ENCODE measurements at places on chromosomes 3 and 15.

DNA sequence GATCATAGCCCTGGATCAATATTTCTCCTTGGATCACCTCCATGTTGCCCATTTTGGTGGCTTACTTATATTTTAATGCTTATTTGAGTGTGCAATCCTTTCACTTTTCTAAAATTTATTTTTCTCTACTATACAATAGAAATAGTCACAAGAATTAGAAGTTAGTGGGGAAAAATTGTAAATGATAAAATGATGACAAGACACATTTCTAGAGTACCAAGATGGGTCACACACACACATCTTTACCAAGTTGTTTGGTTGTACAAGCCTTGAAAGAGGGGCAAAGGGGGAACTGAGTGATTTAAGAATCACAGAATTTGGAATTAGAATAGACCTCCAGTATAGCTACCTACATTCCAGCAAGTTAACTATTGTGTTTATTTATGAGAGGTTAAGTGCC is 545.8 kb downstream of the RBMS3 start:
- DNase-seq, result no peak

GRCh38 chr3:166810741-166811445 is 569.2 kb downstream of the ZBBX start:
- no peak for DNase-seq

GRCh38 chr3:19455546-19455945 is 307.2 kb downstream of the KCNH8 start:
- DNase-seq, result no peak

DNA sequence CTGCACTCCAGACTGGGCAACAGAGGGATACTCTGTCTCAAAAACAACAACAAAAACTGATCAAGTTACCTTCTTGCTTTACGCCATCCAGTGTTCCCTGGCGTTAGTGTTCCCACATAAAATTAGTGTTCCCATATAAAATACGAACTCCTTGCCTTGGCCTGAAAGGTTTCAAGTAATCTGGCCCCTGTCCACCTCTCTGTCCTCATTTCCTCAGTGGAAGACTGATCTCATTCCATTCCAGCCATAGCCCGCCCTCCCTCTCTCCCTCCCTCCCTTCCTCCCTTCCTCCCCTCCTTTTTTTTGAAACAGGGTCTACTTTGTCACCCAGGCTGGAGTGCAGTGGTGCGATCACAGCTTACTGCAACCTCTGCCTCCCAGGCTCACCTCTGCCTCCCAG is 2.8 kb upstream of the CAND2 start:
- DNase-seq, result no peak

- no peak for DNase-seq
These were observed 453.1 kb downstream of the IL5RA start for GRCh38 chr3:2656806-2657777.

DNA sequence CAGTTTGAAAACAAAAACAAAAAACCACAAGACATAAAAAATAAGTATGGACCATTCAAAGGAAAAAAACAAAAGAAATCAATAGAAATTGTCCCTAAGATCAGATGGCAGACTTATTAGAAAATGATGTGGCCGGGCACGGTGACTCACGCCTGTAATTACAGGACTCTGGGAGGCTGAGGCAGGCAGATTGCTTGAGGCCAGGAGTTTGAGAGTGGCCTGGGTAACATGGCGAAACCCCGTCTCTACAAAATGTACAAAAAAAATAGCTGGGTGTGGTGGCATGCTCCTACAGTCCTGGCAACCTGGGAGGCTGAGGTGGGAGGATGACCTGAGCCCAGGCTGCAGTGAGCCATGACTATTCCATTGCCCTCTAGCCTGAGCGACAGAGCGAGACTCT is 16.6 kb downstream of the SPCS1 start:
- no peak for DNase-seq

DNA sequence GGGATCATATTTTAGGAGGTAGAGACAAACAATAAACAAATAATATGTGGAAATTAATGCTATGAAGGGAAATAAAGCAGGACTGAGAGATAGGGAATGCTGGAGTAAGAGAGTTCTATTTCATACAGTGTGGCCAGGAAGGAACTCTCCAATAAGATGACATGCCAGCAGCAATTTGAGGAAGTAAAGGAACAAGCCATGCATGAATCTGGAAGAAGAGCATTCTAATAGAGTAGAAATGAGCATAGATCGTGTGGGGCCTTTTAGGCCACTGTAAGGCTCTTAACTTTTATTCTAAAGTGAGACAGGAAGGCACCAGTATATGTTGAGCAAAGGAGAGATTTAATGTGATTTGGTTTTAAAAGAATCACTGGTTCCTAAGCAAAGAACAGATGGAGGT is 126.3 kb downstream of the DMXL2 start:
- no peak for DNase-seq

GRCh38 chr3:119257654-119258410 is 17.2 kb upstream of the B4GALT4 start:
- no peak for DNase-seq

DNA sequence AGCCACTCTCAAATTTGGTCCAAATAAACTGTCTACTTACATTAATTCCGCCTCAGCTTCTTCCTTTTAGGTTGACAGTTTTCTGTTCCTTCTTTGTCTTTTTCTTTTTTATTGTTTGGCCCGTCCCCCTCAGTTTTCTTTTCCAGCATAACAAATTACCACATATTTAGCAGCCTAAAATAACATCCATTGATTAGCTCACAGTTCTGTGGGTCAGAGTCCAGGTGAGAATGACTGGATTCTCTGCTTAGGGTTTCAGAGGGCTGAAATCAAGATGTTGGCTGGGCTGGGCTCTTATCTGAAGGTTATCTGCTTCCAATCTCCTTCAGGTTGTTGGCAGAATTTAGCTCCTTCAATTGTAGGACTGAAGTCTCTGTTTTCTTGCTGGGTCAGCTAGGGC is 24.6 kb upstream of the LCTL start:
- no peak for DNase-seq

GRCh38 chr3:58215317-58216025 is 4.7 kb upstream of the DNASE1L3 start:
- DNase-seq, result no peak

GRCh38 chr3:178270838-178271237 is 265.4 kb upstream of the KCNMB2 start:
- DNase-seq, result no peak

GRCh38 chr15:69941706-69942495 is 155.8 kb downstream of the TLE3 start:
- DNase-seq, result no peak

DNA sequence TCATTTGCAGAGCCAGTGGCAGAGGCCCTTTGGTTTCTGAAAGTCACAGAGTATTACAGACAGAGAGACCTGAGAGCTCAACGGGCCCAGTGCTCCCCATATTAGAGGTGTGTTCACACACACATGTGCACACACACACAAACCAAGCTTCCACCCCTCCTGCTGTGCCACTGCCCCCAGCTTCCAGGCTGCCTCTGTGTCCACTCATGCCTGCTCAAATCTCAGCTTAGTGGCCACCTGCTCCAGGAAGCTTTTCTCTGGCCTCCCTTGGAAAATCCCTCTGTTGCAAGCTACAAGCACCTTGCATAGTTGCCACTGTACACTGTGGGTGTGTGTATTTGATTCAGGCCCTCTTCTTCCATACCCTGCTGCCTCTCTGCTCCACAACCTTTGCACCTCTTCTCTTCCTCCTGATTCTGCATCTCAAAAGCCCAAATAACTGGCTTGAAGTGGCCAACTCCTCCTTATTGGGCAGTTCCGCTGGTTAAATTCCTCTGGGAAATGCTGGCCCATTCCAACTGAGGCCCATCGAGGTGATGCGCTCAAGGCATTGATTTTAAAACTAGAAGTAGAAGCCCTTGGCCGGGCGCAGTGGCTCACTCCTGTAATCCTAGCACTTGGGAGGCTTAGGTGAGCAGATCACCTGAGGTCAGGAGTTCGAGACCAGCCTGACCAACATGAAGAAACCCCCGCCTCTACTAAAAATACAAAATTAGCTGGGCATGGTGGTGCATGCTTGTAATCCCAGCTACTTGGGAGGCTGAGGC is 23.0 kb downstream of the MESD start:
- DNase-seq, result no peak

DNA sequence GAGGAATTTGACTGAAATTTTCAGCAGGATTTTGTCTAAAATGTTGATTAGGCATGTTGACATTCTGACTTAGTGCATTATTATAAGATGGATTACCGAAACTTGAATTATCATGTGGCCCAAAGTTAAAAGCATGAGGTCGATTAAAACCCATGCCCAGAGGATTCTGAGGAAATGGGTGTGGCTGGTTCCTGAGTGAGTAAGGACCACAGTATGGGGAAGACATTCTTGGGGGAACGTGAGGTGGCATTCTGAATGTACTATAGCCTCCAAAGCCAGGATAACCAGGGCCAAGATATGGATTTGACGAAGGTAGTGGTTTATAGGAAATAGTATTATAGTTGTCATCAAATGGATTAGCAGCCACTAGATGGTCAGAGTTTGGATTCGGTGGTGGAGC is 38.7 kb upstream of the DNAAF4 start:
- DNase-seq, result no peak

GRCh38 chr15:69360642-69361041 is 53.5 kb upstream of the KIF23 start:
- DNase-seq, result no peak

DNA sequence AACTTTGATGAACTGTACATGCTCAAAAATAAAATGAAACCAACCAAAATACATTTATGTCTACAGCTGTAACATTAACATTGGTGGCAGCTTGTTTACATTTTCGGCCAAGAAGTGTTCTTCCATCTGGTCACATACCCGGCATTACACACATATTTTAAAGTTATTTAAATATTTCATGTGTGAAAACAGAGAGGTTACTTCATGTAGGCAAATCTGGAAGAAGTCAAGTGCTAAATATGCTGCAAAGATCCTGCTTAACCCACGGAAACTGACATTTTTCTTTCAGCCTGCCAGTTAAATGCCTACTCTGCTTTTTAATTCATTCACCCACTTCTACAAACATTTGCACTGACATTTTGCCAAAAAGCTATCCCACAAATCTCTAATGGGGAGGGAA is 69.7 kb downstream of the MB21D2 start:
- DNase-seq, result no peak

DNA sequence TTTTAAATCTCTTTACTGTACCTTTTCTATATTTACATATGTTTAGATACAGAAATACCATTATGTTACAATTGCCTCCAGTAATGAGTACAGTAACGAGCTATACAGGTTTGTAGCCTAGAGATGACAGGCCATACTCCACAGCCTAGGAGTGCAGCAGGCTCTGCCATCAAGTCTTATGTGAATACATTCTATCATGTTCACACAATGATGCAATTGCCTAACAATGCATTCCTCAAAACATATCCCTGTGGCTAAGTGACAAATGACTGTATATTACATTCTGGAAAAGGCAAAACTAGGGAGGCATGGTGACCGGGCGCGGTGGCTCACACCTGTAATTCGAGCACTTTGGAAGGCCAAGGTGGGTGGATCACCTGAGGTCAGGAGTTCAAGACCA is 192.4 kb upstream of the IGF1R start:
- no peak for DNase-seq

GRCh38 chr15:101159096-101159935 is 92.5 kb downstream of the CHSY1 start:
- DNase-seq, result no peak

GRCh38 chr3:127258733-127259132 is 29.1 kb downstream of the PRR20G start:
- DNase-seq, result no peak

GRCh38 chr3:143119974-143120715 is 574 bp downstream of the CHST2 start:
- no peak for DNase-seq

- no peak for DNase-seq
These were observed 43.3 kb downstream of the MUC4 start for GRCh38 chr3:195768414-195768813.

DNA sequence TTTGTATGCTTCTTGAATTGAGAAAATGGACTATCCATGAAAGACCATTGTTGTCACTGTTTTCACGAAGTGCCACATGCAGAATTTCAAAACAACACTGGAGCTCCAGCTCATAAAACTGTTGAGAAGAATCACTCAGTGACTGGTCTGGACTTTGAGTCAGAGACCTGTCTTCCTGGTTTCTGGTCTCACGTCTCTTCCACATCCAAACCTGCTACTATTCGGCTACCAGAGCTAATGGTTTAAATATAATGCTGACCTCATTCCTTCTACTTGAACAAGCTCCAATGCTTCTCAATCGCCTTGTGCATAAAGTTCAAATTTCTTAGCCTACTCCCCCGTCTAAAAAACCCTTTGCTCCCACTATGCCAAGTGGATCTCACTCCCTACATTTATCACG is 227.9 kb upstream of the NR2F2 start:
- DNase-seq, result no peak

GRCh38 chr3:188164248-188164687 is 10.3 kb downstream of the LPP start:
- no peak for DNase-seq

- DNase-seq, result no peak
These were observed 348.7 kb upstream of the EPHA3 start for GRCh38 chr3:88758676-88759075.

- DNase-seq, result no peak
These were observed 366.4 kb upstream of the RASGRP1 start for GRCh38 chr15:38930851-38931572.

DNA sequence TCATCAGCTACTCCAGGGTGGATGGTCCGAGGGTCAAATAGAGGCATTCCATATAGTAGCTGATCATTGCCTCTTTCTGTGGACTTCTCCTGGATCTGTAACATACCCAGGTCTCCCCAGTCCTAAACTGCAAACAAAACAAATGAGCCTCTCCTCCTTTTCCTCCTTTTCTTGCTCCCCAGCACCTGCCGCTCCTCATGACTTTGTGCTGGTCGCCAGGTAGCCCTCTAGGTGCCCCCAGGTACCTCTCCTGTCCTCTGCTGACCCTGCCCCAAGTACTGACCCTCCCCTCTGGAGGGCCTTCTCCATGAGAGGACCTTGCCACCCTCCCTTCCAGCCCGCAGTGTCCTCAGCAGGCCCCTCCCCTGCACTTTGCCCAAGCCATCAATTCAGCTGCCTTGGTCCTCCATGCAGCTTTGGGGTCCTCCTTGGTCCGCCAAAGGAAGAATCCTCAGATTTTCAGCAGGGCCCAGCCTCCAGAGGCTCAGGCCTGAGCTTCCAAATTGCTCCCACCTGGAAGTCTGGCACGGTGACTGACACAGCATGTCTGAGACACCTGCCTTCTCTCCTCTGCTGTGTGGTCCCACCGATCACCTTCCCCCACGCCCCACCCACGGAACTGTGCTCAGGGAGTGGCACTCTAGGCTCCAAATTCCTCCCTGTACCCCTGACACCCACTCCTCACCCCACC is 111.0 kb downstream of the LRRK1 start:
- DNase-seq, result no peak

- no peak for DNase-seq
These were observed 2.7 kb upstream of the JMJD7 start for GRCh38 chr15:41825145-41825544.

- DNase-seq, result no peak
These were observed 27.1 kb downstream of the CGGBP1 start for GRCh38 chr3:88031642-88032077.

DNA sequence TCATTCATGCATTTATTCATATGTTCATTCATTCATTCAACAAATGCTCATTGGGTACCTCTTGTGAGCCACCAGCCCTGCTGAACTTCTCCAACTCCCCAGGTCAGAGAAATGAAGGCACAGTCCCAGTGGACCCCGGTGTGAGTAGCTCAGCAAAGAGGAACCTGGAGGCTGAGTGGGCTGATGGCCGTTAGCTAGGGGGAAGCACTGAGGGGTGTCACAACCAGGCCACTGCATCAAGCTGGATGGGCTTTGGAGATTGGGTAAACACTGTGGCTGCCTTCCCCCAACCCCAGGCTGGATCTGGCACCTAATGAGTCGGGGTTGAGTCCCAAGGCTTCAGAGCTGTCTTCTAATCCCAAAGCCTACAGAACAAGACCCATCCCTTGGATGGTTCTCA is 12.1 kb upstream of the ALAS1 start:
- DNase-seq, result no peak

- no peak for DNase-seq
These were observed 170.4 kb downstream of the P3H2 start for GRCh38 chr3:189950258-189950657.
